ENCODE measurements at places on chromosomes 1 and 21. TPM values are rescaled to one million over a fixed set of nuclear protein-coding genes. Genes with fewer than 3 reads are reported as not detected.

Gene VWA5B1
- total RNA-seq: 0.26 TPM

Gene OR14I1
- not detected for total RNA-seq

Gene WDR64
- total RNA-seq: not detected

Gene CD84
- total RNA-seq: not detected

Gene KCNJ9
- total RNA-seq: not detected

Gene SELL
- total RNA-seq: not detected

Gene CACHD1
- total RNA-seq: 69.7 TPM

- DNase-seq: no peak
These were observed 103.4 kb upstream of the ESRRG start for GRCh38 chr1:216826646-216827045.

GRCh38 chr21:42346866-42347600, 3.8 kb downstream of the TFF2 start:
- DNase-seq: no peak

Data from H7 (cell line).